ENCODE measurements at places on chromosomes 1 and 21.

DNA sequence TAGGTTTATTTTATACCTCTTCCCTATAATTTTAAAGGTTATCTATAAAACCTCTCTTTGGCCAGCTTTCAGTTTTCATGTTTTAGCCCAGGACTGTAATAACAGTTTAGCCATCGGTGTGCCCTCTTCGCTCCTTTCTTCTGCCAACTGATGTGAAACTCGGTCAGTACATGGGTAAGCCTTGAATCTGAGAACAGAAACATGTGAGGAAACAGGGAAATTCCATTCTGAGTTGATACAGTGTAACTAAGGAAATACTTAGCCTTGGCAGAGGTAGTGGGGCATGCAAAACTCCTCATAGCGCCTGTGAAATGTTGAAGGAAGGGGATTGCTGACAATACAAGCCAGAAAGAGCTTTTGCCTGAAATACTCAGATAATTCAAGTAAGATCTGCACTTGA is 465.2 kb downstream of the NCAM2 start:
- no peak for DNase-seq

DNA sequence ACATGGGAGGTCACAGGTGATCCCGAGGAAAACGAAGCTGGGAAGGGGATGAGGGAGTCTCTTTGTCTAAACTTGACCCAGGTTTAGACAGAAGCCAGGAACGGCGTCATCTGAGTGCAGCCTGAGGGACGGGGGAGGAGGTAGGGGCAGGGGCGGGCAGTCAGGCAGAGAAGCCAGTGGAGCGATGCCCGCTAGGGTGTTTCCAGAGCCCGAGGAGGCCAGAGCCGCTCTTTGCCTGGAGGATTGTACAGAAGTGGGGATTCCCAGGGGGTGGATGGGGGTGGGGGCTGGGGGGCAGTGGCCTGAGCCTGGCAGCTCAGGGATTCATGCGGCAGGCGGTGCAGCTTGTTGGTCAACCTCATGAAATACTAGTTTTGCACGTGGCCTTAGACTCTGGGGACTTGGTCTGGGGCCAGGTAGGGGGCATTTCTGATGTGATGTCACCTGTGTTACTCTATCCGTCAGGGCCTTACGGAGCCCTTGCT is 58.4 kb downstream of the VPS26C start:
- DNase-seq = no peak

DNA sequence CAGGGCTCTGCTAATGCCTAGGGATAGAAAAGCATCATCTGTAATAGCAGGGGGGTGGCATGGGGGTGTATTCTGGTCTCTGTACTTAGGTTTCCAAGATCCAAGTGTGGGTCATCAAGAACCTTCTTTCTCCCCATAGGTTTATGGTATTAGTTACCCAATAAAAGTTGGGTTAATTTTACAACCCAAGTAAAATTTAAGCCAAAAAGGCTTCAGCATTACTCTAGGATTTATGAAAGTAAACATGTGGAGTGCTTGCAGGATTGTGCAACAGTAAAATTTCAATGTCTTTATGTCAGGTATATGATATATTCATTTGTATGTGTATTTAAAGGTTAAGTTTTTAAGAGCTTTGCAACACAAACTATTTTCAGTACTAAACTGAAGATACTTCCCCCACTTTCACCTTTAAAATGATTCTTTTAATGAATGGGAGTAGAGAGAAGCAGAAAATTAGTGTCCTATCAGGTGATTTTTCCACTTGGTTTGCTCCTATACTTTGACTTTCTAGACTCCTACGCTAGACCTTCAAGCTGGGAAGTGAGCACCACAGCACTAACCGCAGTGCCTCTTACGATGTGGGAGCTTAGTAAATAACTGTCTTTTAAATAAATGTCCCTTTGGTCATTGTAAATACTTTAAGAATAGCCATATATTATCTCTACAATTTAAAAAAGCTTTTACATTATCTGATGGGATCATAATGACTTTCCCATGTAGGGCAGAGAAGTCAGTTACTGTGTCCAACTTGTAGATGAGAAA is 67.8 kb upstream of the UBE2U start:
- DNase-seq = no peak

- no peak for DNase-seq
Measured at GRCh38 chr1:198113342-198113750, 43.5 kb upstream of the NEK7 start.

Data from activated CD4-positive, CD25-positive, alpha-beta regulatory T cell treated with anti-CD3 and anti-CD28 coated beads, Interleukin-2, amount 50 U/mL, for 72 hours (primary cell).